Mesendoderm (in vitro differentiated cells): ENCODE measurements at places on chromosomes 13 and 19.

- no peak for DNase-seq
These were observed 1.2 kb downstream of the S1PR4 start for GRCh38 chr19:3179739-3180293.

DNA sequence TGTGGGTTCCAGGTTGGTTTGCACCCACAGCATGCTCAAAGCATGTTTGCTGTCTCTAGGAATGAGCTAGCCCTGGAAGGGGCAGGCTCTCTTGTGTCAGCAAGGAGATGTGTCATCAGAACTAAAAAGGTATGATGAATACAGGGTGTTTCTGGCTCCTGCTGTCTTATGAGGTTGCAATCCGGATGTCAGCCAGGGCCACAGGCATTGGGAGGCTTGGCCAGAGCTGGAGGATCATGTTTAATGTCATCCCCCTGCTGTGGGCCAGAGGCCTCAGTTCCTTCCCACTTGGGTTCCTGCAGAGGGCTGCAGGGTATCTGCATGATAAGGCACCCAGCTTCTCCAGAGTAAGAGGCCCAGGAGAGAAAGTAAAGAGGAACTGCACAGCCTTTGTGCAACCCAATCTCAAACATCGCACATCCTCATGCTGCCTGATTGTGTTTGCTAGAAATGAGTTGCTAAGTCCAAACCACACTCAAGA, 193.6 kb downstream of the COL4A1 start:
- DNase-seq, result no peak

- DNase-seq, result no peak
These were observed 8.6 kb downstream of the KCTD15 start for GRCh38 chr19:33805313-33805712.

DNA sequence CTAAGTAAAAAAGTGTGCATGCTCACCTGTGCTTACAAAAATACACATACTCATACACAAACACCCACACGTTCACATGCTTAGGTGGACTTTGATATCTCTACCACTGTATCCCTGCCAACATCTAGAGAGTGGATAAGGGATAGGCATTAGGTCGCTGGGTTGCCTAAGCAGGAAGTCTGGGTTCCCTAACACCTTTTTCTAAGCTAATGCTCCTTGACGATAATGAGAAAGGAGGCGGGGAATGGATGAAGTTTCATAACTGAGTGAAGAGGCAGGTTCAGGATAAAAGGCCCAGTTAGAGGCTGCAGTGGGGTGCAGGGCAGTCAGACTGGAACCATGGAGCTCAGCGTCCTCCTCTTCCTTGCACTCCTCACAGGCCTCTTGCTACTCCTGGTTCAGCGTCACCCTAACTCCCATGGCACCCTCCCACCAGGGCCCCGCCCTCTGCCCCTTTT, 41.9 kb upstream of the CYP2A7 start:
- DNase-seq, result peak; percentile 14

- no peak for DNase-seq
These were observed 13.2 kb downstream of the CLASRP start for GRCh38 chr19:45051929-45052579.

DNA sequence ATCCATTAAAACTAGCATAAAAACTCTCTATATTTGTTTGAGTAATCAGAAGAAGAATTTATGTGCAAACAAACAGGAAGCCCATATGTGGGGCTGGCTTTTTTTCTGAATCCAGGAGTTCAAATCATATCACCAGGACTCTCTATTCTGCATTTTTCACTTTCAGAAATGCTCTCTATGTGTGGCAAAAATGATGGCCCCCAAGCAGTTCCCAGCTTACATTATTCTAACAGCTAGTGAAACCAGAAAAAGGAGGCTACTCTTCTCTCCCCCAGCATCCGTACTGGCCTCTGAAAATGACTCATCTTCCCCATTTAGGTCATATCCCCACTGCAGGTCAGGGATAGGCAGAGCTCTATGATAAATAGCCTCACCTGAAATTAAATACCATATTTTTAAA, 20.4 kb downstream of the RBM26 start:
- no peak for DNase-seq
